ENCODE measurements at places on chromosomes 5 and 9.

DNA sequence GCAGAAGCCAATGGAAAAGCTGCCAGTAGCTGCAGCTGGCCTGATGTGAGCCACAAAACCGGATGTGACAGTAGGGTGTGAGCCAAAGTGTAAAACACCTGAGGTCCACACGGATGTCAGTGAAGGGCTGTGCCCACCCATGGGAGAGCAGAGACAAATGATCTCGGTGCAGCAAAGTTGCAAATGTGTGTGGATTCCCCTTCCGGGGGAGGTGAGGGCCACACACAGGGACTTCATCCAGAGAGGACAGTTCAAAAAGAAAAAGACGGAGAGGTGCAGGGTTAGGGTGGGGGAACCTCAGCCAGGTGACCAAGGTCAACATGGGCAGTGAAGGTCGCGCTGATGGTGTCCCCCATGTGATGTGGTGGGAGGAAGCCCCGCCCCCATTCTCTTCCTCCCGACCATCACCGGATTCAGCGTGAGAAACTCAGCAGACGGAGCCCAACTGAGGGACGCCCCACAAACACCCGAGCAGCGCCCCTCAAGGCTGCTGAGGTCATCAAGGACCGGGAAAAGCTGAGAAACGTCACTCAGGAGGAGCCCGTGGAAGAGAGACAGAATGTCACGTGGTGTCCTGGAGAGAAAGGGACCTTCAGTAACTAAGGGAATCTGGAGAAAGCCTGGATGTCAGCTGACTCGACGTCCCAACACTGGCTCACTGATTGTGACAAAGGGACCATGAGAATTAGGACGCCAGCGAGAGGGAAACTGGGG, 11.4 kb upstream of the PTGDS start:
- peak; percentile 47 for DNase-seq

GRCh38 chr5:74426506-74426905, 214.0 kb downstream of the ENC1 start:
- DNase-seq: no peak

- no peak for DNase-seq
Observed at GRCh38 chr9:27441741-27442070, 82.4 kb upstream of the IFNK start.

DNA sequence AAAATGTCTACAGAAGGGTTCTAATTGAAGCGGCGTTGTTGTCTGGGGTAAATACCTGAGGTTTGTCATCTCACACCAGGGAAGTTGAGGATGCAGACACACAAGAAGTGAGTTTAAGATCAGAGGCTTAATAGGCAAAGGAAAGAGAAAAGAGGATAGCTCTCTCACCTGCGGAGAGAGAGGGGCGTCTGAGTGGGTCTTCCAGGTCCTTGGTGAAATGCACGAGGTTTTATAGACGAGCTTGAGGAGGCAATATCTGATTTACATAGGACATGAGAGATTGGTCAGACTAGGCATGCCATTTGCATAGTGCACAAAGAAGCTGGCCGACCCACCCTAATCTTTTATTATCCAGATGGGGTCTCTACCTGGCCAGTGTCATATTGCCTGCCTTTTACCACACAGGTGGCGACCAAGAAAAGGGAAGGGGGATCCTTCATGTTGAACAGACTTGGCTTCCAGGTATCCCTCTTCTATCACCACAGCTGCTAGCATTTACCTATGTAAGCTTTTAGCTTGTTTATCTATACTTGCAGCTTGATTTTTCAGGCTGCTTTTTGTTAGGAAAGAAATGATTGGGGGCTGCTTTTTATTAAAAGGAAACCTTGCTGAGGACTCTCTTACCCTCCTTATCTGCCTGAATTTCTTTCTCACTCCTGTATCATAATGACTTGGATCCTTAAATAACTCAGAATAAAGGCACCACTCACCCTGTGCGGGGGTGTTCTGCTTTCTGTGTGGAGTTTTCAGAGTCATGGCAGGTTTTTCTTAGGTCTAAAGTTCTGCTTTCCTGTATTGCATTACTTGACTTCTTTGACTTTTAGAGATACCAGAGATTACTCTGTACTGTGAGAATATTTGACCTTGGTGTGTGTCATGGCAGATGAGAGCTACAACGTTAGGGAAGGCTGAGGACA, 9.4 kb upstream of the GLT6D1 start:
- DNase-seq: no peak

DNA sequence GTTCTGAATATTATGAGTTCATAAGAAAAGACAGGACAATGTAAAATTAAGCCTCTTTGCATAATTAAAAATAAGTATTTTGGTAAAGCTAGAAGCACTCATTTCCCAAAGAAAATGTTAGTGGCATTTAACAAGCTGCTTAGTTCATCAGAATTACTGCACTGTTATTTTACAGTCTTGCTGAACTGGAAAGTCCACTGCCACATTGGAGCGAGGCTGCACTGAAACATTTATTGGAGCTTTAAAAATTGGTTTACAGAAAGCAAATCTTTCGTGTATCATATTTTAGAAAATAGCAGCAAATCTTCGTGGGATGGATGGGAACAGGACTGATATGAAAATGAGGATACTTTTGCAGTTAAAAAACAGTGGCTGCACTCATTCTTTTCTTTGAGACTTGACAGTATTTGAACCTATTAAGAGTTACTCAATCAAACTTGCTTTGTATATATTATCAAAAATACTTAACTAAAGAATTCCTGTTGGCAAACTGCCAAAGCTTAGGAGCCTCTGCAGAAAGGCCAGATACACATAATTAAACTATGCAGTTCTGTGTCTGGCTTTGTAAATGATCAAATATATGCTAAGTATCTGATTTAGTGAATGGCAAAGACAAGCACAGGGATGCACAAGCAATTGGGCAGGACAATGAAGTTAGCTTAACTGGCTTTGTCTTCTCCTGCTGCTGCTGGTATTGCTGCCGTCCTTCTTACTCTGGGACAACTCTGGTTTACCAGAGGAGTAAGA, 16.5 kb upstream of the FBXL7 start:
- DNase-seq: no peak

GRCh38 chr9:69397384-69398214, 72.6 kb downstream of the ENTREP1 start:
- DNase-seq: no peak

DNA sequence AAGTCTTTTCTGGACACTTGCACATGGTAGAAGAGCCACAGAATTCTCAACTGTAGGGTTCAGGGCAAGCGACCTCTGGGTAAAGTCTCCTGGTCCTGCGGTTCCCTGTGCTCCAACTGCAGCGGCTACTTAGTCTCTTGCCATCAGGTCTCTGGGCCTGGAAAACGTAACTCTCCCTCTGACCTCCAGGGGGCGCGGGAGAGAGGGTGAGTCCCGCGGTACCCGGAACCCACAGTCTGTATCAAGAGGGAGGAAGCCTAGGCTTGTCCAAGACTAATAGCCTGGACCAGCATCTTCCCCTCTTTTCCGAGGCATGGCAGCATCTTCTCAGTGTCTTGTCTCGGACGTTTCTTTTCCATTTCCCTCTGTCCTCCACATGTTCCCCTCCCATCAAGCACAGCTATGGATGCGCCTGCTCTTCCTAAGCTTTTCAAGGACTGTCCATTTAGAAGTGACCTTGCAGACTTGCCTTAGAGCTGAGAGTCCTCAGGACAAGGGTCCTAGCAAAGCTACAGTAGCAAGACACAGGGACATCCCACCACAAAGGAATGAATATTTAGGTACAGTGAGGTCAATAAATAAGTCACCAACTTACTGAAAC, 59.3 kb downstream of the FSTL4 start:
- DNase-seq: no peak

GRCh38 chr9:76932757-76933156, 26.8 kb upstream of the PRUNE2 start:
- no peak for DNase-seq

GRCh38 chr9:100640447-100641050, 62.7 kb downstream of the CAVIN4 start:
- no peak for DNase-seq

DNA sequence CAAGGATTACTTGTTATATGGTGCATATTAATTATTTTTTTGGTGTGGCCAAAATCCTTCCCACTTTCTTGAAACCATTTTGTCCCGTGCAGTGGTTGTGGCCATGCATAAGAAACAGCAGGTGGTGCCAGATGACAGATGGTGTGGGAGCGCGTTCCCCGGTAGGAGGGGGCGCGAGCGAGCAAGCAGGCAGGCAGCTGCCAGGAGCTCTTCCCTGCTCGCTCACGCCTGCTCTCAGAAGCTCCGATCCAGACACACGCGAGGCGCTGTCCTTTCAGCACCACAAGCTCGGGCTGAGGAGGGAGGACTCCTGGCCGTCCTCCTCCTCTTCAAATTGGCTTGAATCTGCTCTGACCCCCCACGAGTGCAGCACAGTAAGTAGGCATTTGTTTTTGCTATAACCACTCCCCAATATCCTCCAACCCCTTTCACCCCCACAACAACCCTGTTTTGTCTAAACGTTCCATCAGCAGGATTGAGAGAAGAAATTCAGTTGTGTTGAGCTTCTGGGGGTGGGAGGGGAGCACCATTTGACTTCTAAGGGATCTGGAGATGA, at the start of gene NSG2:
NSG2 (plus strand) TSS at position 237 of the 556 bp plus-strand sequence. CDS start 1,050 bp downstream, outside the sequence.
- peak; percentile 90 for DNase-seq

GRCh38 chr5:84364043-84364442, 20.6 kb downstream of the EDIL3 start:
- DNase-seq: no peak

- DNase-seq: no peak
Observed at GRCh38 chr9:135507104-135508035, 6.9 kb downstream of the MRPS2 start.

GRCh38 chr5:43141211-43141610, 20.5 kb downstream of the ZNF131 start:
- DNase-seq: no peak

- no peak for DNase-seq
Observed at GRCh38 chr5:2257326-2258244, 374.9 kb upstream of the IRX4 start.

DNA sequence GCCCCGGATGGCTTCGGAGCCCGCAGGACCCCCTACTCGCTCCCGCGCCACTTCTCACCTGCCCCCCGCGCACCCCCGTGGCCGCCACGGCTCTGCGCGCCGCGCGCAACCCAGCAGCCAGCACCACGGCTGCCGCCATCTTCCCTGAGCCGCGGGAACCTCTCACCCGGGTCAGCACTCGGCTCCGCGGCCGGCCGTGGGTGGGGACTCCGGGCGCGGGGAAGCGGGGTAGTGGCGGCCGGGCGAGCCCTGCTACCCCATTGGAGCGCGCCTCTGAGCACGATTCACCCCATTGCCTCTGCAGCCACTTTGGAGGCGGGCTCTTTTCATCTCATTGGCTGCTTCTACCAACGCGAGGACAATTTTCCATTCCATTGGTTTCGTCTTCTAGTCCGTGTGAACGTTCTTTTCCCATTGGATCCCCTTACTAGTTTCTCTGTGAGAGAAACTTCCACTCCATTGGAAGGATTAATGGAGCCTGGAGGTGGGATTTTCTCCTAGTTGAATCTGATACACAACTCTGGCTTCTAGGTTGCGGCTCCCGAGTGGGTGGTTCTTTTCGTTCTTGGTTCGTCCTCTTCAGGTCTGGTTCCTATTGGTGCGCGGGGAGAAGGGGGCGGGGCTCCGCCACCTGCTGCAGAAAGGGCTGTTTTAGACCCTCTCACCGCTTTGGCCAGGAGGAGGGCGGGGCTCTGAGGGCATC, at the start of gene HINT2:
HINT2 (minus strand) TSS at position 202 of the 703 bp plus-strand sequence; CDS start at position 139, 63 bp downstream.
- peak; percentile 98 for DNase-seq

DNA sequence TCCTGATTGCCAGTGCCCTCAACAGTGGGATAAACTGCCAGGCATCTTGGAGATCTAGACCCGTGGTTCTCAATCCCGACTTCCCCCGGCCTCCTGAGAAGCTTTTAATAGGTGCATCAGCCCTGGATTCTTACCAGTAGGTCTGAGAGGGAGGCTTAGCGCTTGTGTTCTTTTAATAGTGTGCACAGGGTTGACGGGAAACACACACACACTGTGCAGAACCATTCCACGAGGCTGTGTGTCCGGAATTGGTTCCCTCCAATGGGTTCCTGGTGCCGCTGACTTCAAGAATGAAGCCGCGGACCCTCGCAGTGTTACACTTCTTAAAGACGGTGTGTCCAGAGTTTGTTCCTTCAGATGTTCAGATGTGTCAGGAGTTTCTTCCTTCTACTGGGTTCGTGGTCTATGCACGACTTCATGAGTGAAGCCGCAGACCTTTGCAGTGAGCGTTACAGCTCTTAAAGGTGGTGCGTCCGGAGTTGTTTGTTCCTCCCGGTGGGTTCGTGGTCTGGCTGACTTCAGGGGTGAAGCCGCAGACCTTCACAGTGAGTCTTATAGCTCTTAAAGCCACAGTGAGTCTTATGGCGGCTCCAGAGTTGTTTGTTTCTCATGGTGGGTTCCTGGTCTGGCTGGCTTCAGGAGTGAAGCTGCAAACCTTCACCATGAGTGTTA, 46.6 kb upstream of the PRSS3 start:
- DNase-seq: no peak

GRCh38 chr5:171603591-171603990, 182.0 kb upstream of the SMIM23 start:
- DNase-seq: no peak

DNA sequence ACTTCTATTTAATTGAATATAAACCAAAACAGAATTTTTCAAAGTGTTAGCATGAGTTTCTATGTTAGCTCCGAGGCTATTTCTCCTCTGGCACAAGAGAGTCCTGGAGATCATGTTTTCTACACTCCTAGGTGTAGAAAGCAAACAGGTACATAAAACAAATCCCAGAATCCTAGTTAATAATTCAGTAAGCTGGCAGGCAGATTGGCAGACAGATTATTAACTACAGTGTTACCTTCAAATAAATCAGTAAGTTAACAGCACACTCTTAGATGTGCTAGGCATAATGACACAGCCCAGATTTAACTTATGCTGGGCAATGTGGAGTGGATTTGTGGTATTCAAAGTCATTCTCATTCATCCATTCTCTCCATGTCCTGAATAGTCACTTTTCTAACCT, 282.8 kb upstream of the RPS23 start:
- DNase-seq: no peak

DNA sequence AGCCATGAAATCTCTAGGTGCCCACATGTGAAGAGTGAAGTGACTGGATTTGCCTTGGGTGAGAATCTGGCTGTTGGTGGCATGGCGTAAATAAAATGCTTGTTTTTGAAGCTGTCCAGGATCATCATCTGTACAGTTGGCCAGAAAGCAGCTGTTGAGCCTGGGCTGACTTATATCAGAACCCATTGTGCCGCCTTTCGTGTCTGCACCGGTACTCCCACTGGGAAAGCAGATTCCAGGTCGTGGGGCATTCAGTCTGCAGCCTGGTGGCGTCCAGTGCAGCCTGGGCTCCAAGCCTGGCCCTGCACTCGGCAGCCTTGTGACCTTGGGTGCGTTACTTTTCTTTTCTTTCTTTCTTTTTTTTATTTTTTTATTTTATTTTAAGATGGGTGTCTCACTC, 27.8 kb downstream of the PRRC2B start:
- DNase-seq: no peak
